Activated T-helper 1 cell treated with Interleukin-2 at 50 U/mL for 16 hours (primary cell): ENCODE measurements at places on chromosomes 1 and 21.
A peak's percentile ranks its signal among the peaks of the same experiment; 100 is the strongest.

DNA sequence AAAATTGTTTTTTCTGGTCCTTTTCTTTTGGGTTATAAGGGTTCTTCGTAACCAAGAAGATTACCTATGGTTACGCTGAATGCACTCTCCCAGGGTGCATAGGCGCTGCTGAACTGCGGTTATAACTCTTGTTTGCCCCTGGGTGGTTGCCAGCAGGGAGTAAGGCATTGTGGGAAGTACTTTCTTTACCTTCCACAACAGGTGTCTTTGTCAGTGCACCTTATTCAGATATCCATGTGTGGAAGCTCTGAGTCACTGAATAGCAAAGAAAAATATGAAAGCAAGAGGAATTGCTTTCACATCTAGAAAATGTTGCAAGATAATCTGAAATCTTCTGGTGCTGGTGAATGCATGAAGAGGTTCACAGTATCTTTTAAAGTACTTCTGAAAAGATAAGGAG, 124.4 kb upstream of the CACYBP start:
- DNase-seq, result peak; percentile 35

DNA sequence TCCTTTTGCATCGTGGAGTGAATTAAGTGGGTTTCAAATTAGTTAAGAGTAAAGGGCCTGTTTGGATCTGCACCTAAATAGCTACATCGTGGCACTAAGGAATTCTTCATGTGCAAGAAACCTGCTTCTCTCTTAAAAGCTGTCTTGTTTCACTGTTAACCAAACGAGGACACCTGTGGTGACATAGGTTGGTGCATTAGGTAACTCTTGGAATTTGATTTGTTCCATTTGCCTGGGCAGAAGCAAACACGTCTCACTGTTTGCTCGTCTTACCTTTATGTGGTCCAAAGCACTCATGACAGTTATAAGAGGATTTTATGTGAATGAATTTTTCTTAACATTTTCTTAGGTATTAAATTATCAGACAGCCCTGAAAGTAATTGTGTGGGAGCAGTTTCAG, 60.9 kb downstream of the PRDM2 start:
- no peak for DNase-seq

- no peak for DNase-seq
Observed at GRCh38 chr1:203056516-203056915, 29.3 kb downstream of the MYOG start.

DNA sequence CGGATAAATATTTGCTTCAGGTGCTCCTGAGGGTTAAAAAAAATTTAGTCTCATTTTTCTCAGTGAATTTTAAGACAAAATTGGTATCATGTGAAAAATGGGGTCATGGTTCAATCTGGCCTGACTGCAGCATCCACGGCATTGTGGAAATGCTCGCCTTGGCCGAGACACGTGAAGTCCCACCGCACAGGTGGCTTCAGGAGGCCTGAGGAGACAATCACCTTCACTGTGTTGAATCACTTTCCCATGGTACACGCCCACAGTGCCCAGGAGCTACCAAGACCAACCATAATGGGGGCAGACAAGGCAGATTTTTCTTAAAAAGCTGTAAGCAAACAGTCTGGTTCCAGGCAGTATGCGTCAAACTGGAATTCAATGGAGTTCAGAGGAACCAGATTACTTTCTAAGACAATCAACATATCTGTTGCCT, 11.0 kb upstream of the CPLANE2 start:
- DNase-seq, result no peak

DNA sequence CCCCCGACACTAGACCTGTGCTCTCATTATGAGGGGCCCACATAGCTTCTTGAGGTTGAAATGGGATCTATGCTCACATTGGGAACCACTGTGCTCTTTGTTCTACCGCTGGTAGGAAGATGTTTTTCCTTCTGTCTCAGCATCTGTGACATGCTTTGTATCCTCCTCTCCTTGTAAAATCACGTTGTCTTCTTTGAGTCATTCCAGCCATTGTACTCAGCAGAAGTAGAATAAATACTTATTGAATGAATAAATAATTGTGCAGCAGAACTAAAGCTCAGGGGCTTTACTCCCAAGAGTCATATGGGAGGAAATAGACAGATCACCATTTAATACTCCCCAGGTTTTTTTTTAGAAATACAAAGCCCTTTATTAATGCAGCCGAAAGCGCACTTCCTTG, 66.3 kb upstream of the EDEM3 start:
- no peak for DNase-seq

- no peak for DNase-seq
Observed at GRCh38 chr1:26557008-26557407, 27.4 kb downstream of the RPS6KA1 start.

- DNase-seq, result no peak
Observed at GRCh38 chr1:210315529-210315928, 13.2 kb upstream of the HHAT start.

DNA sequence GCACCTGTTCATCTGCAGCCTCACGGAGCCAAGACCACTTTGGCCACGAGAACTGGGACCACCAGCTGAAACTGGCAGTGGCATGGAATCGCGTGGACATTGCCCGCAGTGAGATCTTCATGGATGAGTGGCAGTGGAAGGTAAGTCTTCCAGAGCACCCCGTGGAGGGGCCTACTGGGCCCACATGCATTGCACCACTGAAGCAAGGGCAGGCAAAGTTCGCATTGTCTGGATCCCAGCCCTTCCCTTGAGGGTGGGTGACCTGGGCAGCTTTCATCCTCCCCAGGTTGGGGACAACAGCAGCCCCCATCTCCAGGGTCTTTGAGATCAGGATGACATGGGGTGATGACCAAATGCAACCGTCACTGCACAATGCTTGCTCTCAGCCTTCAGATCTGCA, 37.5 kb downstream of the TRPM2 start:
- no peak for DNase-seq

GRCh38 chr1:151293093-151293492, 11.0 kb downstream of the ZNF687 start:
- no peak for DNase-seq

DNA sequence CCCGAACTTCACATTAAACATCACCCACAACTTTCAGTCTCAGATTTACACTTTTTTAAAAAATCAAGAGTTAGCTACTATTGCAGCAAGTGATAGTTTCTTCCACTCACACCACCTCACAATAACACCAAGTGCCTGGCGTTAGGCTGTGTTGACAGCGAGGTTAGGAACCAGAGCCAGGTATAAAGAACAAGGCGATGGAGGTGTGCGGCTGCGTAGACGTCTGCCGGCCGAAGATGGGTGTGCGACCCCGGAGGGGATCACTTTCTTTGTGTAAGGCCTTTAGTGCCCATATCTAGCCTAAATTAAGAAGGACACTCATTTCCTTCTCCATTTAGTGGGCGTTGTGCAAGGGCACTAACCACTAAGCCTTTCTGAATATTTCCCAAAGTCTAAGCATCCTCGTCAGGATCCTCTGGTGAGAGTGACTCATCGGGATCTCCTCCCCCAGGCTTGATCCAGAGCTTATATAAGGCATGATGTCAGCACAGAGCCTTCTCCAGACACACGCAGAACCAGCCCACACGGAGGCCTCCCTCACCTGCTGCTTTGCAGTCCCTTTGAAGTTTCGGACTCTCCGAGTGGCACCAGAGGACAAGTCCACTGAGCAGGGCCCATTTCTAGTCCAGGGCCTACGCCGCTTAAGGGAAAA, 11.8 kb downstream of the NHLH2 start:
- DNase-seq, result no peak

GRCh38 chr1:66335125-66335524, 198.8 kb upstream of the SGIP1 start:
- no peak for DNase-seq

- DNase-seq, result no peak
Observed at GRCh38 chr1:190172651-190173430, 304.8 kb downstream of the BRINP3 start.

GRCh38 chr1:185535621-185536020, 198.6 kb upstream of the HMCN1 start:
- no peak for DNase-seq

- no peak for DNase-seq
Observed at GRCh38 chr1:30744060-30744756, 13.4 kb downstream of the LAPTM5 start.

GRCh38 chr1:197393105-197393504, 125.1 kb downstream of the CRB1 start:
- no peak for DNase-seq

DNA sequence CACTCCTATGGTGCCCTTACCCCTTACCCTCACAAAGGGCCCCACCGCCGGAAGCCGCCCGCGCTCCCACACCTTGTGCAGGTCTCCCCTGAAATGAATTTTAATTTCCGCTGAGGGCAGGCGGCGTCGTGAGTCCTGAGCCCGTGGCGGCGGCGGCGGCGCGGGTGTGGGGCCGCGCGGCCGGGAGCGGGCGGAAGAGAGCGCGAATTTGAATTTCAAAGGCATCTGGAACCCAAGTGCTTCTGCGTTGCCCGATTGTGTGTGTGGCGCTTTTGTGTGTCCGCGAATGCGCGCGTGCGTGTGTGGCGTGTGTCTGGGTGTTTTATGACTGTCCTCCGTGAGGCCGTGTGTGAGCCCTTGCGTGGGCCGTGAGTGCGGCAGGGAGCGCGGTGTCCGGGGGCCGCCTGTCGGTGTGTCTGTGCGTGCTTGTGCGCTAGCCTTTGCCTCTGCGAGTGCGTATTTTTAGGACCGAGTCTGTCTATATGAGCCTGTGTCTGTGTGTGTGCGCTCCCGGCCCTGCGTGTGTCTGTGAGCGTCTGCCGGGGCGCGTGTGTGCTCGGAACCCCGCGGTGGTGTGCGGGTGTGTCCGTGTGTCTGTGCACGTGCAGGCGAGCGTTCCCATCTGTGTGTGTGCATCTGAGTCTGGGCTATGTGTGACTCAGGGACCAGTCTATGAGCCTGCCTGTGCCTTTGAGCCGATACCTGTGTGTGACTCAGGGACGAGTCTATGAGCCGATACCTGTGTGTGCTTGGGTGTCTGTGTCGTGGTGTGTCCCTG, 7.9 kb upstream of the ADGRB2 start:
- peak; percentile 16 for DNase-seq

GRCh38 chr21:42684109-42684916, 30.9 kb downstream of the PDE9A start:
- DNase-seq, result no peak

DNA sequence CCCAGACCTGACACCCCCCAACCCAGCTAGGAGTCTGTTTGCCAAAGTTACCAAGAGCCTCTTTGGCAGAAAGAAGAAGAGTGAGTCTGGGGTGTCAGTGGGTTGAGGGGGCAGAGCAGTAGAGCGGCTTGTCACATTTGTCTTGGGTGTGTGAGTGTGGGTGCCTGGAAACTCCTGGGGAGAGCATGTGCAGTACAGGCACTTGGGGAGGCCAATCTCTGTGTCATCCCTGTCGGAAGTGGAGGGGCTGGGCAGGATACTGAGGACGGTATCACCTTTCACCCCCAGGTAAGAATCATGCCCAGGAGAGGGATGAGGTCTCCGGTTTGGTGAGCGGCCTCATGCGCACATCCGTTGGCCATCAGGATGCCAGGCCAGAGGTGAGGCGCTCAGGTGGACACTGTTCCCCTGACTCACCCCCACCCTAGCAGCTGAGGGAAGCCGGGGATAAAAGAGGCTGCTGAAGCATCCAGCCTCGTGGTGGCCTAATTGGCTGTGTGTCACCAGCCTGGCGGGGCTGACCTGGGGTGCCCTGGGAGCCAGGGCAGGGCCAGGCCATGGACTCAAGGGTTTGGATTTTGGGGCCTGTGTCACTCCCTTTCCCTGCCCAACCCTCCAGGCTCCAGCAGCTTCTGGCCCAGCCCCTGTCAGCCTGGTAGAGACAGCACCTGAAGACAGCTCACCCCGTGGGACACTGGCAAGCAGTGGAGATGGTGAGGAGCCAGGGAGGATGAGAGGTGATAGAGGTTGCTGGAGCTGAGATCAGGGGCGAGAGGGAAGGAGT, 3.3 kb downstream of the PLK3 start:
- no peak for DNase-seq

GRCh38 chr1:167258858-167259257, 38.2 kb downstream of the POU2F1 start:
- no peak for DNase-seq

DNA sequence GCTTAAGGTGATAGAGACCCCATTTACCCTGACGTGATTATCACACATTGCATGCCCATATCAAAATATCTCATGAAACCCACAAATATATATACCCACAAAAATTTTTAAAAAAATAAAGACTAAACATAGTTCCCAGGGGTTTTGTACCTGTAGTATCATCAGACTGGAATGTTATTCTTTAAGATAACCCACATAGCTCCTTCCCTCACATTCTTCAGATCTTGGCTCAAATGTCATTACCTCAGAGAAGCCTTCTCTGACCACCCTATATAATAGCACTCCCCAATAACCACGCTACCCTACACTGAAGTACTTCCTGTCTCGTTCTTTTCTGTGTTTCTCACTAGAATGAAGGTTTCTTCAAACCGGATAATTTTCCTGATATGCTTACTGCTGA, 138.3 kb upstream of the SNX7 start:
- no peak for DNase-seq

GRCh38 chr1:209756615-209757445, 977 bp downstream of the TRAF3IP3 start:
- DNase-seq, result no peak

DNA sequence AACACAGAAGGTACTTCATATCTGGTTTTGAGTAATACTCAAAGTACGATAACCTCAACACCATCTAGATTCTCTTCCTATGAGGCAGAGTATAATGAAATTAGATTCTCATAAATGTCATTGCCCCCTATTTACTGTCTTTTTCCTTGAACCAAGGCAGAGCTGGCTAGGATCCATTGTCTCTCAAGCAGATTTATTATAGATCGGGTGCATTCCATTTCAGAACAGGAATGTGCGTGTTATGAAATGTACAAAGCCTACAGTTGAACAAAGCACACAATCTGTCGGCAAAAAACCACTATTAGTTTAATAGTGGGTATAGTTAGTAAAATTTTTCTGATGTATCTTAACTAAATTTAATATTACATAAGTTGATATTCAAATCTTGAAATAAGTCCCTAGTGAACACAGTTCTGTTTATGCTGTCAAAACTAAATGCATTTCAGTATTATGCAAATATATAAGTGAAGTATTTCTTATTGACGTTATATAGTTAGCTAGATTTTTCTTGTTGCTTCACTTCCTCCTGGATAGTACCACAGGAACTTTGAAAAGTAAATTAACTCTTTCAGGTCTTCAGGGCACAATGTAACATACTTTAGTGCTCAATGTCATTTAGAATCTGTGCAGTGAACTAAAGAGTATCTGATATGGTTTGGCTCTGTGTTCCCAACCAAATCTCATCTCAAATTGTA, 92.1 kb downstream of the DDAH1 start:
- no peak for DNase-seq

- no peak for DNase-seq
Observed at GRCh38 chr1:211808475-211808874, 22.1 kb downstream of the LPGAT1 start.

GRCh38 chr1:5830771-5831599, 161.2 kb downstream of the NPHP4 start:
- DNase-seq, result no peak

DNA sequence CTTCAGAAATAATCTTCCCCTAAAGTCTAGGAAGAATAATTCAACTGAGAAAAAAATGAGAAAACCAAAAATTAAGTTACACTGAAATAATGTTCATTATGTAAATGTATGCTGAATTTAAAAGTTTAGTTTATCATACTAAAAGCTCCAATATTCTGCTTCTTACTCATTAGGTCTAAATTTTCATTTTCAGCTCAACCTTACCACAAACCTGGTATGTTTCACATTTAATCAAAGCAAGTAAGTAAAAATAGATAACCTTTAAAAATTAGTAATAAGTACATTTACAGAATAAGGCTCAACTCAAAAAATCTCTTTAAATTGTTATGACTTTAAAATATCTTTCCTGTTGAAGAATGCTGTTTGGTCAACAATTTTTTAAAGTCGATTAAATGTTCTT, 15.0 kb downstream of the BTG3 start:
- DNase-seq, result no peak

GRCh38 chr1:14945132-14946010, 208.2 kb upstream of the TMEM51 start:
- no peak for DNase-seq

GRCh38 chr1:78280626-78281025, 210.1 kb upstream of the PTGFR start:
- DNase-seq, result no peak
